ENCODE measurements at places on chromosomes 2 and 18.

- DNase-seq: no peak
Observed at GRCh38 chr2:46101557-46102220, 195.5 kb upstream of the EPAS1 start.

DNA sequence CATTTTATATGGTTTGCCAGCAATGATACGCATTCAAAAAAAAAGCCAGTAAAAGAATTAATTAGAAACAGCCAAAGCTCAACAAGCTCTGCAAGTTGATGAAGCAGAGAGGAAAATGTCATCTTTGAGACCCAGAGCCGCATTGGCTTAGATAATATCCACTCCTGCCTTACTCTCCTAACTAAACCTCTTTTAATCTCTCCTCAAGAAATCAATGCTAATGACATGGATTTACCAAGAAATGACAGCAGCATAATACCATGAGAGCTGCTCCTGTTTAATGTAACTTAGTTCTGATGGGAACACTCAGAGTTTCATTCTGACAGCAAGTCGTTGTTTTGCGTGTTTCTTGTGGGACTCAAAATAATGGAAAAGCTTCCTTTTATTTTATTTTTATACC, 1099.4 kb upstream of the PIK3C3 start:
- DNase-seq: no peak

DNA sequence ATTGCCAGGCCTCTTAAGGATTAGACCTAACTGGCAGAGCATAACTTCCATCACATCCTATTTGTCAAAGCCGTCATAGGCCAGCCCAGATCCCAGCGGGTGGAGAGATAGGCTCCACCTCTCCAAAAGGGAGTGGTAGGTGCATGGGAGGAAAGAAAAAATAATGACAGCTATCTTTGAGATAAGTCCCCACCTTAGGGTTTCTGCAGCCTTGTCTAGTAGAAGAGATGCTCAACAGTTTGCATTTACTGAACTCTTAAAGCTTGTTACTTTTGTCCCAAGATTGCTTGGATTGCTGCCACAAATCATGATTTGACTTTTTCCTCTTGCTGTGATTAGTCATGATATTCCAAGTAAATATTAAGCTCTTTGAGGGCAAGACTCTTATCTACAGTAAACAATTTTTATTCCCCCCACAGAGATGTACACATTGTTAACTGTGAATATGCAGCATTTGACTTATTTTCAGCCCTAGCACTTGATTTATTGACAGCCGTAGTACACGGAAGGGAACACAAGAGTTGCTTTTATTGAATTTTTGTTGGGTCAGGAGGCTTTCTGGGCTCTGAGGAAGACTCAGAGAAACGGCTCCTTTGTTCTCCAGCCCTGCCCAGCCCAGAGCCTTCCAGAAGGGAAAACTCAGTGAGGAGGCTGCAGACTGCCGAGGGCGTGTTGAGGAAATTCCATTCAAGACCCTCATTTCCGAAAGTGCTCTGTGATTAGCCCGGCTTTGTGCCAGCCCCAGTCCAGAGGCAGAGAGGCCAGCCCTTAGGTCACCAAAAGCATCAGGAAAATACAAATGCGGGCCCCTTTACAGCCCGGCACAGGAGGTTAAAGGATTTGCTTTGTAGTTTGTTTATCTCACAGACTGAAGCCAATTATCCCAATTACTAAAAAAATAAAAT, 75.5 kb upstream of the ZNF532 start:
- no peak for DNase-seq

DNA sequence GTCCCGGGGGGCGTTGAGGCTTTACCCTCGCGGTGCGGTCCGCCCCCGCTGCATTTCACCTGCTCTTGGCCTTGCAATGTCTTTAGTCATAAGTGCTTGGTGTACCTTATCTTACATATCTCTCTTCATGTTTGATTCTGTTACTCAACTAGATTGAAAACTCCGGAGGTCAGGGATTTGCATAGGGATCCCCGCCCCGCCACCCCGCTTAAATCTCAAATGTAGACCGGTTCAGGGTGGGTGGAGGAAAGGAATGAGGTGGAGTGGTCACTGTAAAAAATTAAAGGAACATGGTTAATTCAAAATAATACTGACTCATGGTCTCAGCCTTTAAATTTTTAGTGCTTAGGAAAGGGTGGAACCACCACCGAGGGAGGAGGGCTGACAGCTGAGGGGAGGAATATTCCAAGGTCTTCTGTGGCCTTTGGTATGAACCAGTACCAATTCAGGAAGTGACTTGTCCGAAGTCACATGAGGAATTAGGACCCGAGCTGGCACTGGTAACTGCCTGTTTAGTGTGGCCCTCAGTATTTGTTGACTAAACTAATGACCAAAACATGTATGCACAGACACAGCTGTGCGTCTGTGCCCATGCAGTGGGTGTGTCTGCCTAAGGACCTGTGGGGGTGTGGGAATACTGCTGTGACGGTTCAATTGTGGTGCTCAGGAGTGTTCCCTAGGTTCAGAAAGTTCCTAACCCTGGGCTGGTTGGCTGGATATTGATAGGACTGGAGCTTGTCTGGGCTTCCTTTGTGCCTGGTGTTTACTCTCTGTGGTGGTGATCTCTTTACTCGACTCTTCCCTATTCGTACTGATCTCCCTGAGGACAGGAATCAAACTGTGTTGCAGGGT, 1.0 kb downstream of the PLEKHB2 start:
- peak; percentile 20 for DNase-seq

- DNase-seq: no peak
Observed at GRCh38 chr2:192407692-192408091, 213.0 kb upstream of the TMEFF2 start.

GRCh38 chr2:215880970-215881369, 132.4 kb downstream of the MREG start:
- no peak for DNase-seq

GRCh38 chr2:85713836-85714235, 19.7 kb downstream of the GNLY start:
- no peak for DNase-seq

- no peak for DNase-seq
Observed at GRCh38 chr2:141201016-141201565, 929.7 kb downstream of the LRP1B start.

GRCh38 chr2:144753416-144753815, 233.5 kb upstream of the ZEB2 start:
- no peak for DNase-seq

GRCh38 chr18:77708826-77709506, 459.3 kb downstream of the GALR1 start:
- DNase-seq: no peak

GRCh38 chr2:240237609-240238174, 97.2 kb upstream of the OTOS start:
- DNase-seq: no peak

DNA sequence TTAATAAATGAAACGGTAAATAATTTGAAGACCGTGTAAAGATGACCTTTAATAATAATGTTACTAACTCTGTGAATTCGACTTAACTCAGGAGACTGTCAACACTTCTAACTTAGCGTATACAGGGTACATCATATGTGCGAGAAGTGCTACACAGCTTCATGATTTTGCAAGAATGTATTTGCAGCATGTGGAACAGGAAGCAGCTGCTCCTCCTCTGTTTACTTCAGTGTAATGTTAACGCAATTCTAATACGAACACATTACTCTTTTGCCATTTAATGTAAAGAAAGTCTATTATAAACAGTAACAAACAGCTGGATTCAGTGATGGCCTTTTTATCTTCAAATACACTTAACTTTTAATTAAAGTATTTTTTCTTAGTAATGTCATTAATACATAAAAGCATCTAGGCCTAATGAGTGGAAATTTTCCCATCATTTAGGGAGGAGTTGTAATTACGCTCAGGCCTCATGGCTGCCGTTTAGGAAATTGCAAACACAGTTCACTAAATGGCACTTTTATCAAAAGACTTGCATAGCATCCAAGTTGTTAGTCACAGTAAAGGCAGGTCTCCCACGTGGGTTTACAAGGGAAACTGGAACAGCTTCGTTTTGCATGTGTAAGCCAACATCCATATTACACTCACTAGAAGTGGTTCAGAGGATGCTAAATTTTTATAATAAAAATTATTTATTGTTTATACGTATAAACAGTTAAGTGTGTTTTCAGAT, 635.7 kb downstream of the FBXO15 start:
- no peak for DNase-seq

GRCh38 chr18:53906681-53907080, 317.8 kb downstream of the MBD2 start:
- DNase-seq: no peak

DNA sequence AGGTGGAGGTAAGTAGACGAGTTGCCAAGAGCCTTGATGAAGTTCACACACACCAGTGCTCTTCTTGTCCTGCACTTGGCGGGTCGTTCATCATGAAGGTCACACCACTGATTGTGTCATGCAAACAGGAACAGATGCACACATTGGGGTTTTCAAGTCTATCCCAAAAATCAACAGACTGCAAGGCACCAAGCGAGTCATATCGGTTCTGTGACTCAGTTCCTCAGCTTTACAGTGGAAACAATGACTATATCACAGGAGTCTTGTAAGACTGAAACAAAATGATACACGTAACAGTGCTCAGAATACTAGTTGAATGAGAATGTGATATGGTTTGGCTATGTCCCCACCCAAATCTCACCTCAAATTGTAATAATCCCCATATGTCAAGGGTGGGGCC, 526.9 kb upstream of the ID2 start:
- DNase-seq: no peak

GRCh38 chr2:73850009-73850408, 21.2 kb downstream of the STAMBP start:
- no peak for DNase-seq

- no peak for DNase-seq
Observed at GRCh38 chr2:236583621-236584203, 14.1 kb downstream of the ACKR3 start.

DNA sequence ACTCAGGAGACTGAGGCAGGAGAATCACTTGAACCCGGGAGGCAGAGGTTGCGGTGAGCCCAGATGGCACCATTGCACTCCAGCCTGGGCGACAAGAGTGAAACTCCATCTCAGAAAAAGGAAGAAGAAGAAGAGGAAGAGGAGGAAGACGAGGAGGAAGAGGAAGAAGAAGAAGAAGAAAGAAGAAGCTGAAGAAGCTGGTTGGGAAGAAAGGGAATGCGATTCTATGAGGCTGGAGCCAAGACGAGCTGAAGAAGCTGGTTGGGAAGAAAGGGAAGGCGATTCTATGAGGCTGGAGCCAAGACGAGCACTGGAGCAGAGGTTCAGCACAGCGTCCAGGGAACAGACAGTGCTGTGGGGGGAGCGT, 30.3 kb upstream of the TAF1B start:
- no peak for DNase-seq

DNA sequence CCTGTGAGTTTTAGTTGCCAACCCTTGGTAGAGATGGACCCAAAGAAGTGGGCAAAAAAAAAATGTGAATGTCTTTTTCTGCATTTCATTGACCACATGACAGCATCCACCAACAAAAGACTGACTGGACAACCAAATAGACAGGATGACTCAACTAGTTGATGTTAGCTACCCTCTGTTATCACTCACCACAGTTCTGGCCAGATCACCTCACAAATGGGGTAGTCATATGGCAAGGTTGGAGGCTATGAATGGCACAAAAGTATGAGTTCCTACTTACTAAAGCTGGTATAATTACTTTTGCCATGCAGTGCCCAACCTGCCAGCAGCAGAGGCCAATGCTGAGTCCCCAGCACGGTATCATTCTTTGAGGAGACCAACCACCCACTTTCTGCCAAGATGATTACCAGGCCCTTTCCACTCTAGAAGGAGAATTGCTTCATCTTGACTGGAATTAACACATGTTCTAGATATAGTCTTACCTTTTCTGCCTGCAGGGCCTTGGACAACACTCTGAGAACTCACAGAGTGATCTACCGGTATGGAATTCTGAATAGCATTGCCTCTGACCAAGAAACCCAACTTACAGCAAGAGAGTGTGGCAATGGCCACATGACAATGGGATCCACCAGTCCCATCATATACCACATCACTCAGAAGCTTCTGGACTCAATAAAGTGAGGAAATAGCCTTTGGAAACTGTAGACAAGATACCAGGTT, 20.1 kb upstream of the TCF7L1 start:
- DNase-seq: no peak

DNA sequence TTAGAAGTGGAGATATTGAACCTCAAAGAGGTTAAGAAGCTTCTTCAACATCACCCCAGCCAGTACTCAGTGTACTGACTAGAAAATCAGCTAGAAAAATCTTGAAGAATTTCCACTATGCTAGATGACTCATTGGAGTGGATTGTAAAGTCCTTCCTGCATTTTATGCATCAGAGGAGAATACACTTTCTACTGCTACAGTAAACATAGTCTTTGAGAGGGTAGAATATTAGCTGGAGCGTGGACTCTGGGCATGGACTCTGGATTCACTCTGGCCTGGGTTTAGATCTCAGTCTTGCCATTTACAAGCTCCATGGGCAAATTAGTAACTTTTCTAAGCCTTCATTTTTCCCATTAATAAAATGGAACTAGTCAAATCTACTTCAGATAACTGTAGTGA, 215.9 kb downstream of the IRS1 start:
- no peak for DNase-seq

DNA sequence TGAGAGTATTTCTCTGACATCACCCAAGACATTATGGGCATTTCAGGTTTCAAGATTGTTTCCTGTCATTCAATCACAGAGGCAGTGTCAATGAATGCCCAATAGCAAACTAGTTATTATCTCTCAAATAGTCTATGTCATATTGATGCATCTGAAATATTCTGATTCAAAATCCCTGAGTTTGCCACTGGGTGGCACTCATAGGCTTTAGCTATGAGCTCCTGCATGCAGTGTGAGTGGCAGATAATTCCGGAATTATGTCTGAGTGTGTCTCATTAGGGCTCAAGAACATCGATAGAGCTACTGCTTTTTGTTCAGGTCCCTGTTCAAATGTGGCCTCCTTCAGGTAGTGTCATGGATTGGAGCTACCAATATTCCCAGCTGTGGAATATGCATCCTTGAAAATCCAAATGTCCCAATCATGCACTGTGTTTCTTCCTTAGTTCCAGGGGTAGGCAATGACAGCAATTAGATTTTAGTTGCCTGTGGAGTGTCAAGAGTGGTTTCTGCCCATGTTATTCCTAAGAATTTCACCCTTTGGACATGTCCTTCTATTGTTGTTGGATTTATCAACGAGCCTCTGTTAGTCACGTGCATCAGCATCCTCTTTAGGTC, 7.8 kb upstream of the OR6B3 start:
- peak; percentile 30 for DNase-seq

DNA sequence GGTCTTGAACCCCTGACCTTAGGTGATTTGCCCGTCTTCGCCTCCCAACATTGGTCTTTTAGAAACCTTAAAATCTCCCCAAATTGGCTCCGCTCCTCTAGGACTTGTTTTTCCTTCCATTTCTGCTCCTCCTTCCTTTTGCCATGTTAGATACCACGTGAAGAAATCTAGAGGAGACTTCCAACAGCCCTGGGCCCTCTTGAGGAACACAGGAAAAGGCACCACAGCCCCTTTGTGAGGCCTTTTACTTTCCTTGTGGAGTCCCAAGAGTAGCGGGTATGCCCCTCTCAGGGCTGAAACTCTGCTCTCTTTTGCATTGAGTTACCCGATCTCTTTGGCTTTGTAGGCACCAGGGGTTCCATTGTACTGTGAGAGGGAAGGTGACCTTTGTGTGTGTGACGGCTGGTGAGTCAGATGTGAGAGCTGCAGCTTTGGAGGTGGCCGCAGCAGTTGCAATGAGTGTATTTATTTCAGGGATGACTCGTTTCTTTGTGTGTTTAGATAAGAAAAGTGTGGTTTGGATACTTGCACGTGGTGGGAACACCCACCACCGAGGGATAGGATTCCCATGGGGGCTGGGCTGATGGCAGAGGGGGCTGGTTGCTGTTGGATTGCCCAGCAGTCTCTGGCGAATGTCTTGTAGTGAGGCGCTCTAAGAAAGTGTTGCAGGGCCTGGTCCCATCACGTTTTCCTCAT, 218.4 kb upstream of the HS6ST1 start:
- no peak for DNase-seq

- DNase-seq: no peak
Observed at GRCh38 chr2:152761214-152761613, 42.8 kb downstream of the ARL6IP6 start.

- DNase-seq: no peak
Observed at GRCh38 chr18:48791636-48792105, 159.1 kb downstream of the SMAD7 start.
